Central memory CD4-positive, alpha-beta T cell (primary cell): ENCODE measurements at places on chromosomes 7 and 10.
A peak's percentile ranks its signal among the peaks of the same experiment; 100 is the strongest.

DNA sequence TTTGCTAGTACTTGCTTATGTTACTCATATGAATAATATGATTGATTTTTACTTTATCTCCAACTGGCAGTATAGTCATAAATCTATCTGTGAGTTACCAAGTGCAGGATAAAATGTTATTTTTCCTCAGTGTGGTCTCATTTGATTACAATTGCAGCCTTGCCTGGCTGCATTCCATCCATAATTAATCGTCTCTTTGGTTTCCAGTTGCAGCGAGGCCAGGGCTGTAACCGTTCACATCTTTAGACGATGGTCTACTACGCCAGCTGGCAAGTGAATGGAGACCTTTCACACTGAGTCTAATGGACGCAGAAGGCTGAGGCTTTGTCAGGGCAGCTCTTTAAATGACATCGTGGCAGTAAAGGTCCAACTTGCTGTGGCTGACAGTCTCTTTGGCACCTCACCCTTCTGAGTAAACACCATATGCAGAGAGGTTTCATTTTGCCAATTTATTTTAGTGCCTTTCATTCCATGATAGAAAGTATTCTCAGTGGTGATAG lies 84.0 kb downstream of the ARL4A start:
- no peak for DNase-seq

DNA sequence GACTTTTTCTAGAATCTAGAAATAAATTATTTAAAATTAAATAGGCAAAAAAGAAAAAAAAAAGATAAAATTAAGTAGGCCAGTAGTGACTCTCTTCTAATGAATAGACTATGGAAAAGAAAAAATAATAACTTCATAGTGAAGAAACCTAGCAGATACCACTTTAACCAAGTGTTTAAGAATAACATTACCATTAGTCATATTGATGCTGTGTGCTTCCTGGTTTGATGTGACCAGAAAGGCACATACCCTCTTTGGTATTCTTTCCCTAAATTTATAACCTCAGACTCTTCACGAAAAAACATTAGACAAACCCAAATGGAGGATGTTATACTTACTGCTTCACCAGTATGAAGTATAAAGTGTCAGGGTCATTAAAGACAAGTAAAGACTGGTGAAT lies 42.6 kb downstream of the KIF20B start:
- DNase-seq: no peak

DNA sequence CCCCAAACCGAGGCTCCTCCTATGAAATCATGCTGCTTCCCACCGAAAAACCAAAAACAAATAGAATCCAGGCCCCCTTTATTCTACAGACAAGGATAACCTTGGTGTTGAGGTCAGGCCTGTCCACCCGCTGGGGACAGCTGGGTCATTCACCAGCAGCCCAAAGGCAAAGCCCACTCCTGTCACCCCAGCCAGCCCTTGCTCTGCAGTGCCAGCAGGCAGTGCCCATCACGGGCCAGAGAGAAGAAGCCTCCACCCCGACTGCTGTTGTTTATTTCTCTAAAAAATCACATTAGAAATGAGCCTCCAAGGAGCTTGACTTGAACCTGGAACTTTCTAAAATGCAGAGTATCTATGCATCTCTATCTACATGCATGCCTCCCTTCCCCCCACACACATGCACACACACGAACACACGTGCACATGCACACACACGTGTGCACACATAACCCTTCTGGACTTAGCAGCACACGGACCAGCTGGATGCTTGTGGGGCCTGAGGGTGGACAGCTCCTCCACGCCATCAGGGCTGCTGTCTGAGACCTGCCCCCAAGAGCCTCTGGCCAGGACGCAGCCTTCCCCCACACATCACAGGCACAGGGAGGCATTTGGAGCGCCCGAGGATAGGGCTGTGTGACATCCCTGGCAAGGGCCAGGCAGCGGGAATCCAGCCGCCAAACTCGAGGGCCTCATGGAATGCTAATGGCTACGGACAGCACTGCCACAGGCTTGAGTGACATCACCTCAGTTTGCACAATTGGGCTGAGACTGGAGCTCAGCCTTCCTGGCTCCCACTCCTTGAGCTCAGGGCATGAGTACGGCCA lies 22.8 kb downstream of the PRKAG2 start:
- no peak for DNase-seq

DNA sequence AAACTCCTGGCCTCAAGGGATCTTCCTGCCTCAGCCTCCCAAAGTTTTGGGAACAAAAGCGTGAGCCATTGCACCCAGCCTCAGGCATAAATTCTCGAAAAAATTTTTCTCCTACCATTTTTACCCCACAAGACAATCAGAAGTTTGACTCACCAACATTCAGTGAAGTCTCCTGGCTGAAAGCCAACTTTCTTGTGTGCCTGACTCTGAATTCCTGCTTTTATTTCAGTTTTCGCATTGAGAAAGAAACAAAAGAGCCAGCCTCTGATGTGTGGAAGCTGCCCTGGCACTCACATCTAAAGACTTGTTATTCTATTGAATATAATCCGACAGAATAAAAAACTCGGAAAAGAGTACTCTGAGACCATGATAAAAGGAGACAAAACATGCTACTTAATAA lies 402.9 kb downstream of the MAGI2 start:
- no peak for DNase-seq

- no peak for DNase-seq
Measured at GRCh38 chr10:7075110-7075509, 335.7 kb downstream of the SFMBT2 start.

- DNase-seq: no peak
Measured at GRCh38 chr7:97001656-97002554, 3.4 kb upstream of the DLX6 start.

GRCh38 chr7:22433710-22434460 lies 66.1 kb downstream of the STEAP1B start:
- DNase-seq: no peak

- DNase-seq: no peak
Measured at GRCh38 chr7:155994279-155994811, 182.1 kb upstream of the SHH start.

GRCh38 chr10:17430647-17431355 lies 23.6 kb downstream of the ST8SIA6 start:
- peak; percentile 58 for DNase-seq

DNA sequence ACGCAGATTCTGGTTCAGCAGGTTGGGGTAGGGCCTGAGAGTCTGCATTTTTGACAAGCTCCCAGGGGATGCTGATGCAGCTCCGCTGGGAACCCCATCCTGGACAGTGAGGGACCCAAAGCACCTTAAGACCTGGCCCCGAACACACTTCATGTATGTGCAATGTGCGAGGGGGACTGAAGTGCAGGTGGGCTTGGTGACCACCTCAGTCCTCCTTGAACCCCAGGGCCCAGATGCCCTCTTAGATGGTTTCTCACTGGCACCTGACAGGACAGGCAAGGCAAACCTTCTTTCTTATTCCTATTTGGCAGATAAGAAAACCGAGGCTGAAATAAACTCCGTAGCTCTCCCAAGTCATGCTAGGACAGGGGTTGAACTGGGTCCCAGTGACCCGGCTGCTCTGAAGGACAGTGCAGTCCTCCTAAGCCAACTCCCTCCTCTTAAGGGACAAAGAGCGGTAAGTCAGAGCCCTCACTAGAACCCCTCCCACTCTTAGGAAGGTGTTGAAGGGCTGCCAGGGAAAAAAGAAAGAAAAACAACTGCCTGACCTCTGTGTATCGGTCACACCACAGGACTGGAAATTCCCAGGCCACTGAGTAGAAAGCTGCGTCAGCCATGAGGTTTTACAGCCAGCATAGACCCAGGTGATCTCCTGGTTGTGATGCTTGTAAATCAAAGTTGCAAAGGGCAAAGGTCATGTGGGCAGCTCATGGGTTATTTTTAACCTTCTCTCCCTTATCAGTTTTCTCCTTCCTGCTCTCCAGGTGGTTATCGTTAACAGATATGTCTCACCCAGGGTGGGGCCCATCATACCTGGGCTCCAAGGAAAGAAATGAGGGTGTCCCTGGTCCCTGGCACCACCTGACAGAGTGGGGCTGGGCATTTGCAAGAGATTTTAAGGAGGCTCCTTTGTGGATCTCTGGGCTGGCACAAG lies 90.9 kb upstream of the SMNDC1 start:
- DNase-seq: peak; percentile 31

GRCh38 chr7:106542550-106543220 lies 118.3 kb downstream of the CCDC71L start:
- DNase-seq: peak; percentile 15

DNA sequence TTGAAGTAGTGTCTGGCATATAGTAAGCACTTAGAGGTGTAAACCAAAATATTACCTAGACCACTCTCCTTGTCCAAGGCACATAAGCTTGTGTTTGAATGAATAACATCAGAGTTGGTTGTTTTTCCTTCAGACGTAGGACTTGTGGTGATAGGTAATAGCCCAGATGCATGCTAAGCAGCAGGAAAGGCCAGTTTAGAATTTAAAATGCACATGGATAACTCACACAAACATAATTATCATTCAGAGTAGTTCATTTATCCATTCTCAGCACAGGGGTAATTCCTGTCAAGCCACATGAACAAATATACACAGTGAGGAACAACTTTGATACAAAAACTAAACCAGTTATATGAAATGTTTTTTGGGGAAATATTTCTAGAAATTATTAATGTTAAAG lies 181.0 kb upstream of the HPS1 start:
- DNase-seq: no peak

DNA sequence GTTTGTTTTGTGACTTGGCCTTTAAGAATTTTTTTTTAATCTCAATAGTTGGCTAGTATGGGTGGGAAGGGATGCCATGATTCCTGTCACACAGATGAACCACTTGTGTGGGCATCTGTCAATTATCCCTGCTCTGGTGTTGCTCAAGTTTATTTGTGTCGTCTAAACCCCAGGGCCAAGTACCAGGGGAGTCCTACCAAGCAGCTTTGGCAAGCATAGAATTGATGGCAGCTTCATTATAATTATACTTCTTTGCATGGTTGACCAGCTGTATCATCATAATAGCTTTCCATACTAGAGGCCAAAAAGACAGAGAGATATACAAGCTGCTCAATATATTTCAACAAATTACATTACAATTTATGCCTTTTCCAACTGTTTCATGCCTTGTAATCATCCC lies 30.4 kb downstream of the SUGCT start:
- DNase-seq: no peak

GRCh38 chr7:121603886-121604285 lies 207.8 kb upstream of the FAM3C start:
- no peak for DNase-seq

- DNase-seq: no peak
Measured at GRCh38 chr7:46839651-46840050, 742.3 kb downstream of the TNS3 start.

- peak; percentile 6 for DNase-seq
Measured at GRCh38 chr10:43623351-43623750, 17.1 kb downstream of the ZNF485 start.

DNA sequence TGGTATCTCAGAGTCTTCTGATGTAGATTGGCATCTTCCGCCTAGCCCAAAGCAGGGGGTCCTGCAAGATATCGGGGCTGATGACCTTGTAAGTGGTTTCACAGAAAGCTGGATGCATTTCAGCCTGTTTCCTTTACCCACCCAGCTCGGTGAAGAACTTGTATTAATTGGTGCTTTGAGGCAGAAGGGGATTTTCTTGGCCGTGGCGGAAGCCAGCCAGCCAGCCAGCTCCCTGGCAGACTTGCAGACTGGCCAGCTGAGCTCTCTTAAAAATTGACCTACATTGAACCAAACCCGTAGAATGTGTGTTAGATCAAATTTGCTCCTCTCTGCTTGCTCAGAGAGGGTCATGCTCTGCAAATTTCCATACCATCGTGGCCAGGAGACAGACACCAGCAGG lies 218.4 kb downstream of the ADAM12 start:
- no peak for DNase-seq

- no peak for DNase-seq
Measured at GRCh38 chr7:20223356-20223755, 6.2 kb upstream of the MACC1 start.

- no peak for DNase-seq
Measured at GRCh38 chr7:153190452-153190851, 430.9 kb downstream of the ACTR3B start.

- DNase-seq: no peak
Measured at GRCh38 chr7:73427902-73428787, 5.4 kb upstream of the FZD9 start.

DNA sequence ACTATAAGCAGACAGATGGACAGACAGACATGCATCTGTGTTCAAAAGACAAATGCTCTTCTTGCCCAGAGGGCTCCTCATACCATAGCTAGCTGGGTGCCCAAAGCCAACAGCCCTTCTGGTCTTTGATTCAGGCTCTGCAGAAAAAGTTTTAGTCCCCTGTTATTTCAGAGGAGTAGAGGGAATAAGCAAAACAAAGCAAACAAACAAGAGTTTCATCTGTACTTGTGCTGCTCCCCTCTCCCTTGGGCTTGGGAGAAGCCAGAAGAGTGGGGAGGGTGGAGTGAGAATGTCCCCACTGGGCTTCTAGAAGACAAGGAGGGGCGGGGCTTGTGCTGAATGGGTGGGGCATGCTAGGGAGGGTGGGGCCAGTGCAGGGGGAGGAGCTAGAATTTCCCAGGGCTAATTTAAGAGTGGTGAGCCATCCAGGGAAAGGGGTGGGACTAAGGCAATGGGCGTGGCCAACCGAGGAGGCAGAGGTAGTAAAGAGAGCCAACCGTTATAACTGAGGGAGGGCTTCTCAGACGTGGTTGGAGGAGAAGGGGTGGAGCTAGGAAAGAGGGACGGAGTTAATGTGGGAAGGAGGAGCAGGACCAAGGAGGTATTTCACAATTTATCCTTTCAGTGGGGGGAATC lies 101.2 kb upstream of the MGMT start:
- DNase-seq: no peak

- no peak for DNase-seq
Measured at GRCh38 chr10:3631291-3631690, 153.7 kb downstream of the KLF6 start.

DNA sequence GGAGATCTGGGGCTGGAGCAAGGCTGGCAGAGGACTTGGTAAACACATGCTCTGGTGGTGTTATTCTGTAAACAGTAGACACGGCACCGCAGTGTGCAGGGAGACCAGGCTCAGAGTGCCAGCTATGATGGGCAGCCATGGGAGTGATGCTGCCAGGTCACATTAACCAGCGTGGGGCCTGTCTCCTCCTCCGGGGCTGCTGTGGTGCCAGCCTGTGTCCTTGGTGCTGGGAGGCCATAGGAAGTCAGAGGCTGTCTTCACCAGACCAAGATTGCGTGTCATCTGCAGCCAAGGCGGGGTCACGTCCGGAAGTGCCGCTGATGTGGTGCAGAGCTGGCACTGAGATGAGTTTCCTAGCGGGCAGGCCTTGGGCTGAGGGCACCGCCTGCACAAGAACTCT lies 236.0 kb downstream of the GLRX3 start:
- DNase-seq: no peak

DNA sequence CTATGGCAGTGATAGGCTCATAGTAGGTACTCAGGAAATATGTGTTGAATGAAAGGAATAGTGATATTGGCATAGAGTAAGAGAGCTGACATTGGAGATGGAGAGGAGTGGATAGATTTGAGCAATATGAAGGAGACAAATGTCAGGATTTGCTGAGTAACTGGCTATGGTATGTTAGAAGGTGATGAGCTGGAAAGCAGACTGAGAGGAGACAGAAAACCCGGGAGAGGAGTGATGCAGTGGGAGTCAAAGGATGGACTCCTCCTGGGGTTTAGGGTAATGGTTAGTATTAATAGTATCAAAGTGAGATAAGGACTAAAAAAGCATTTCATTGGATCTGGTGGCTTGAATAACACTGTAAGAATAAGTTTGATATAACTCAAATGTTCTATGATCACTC lies 64.8 kb downstream of the CD36 start:
- no peak for DNase-seq
